Activated naive CD8-positive, alpha-beta T cell treated with anti-CD3 and anti-CD28 coated beads, Interleukin-2, amount 50 U/mL, for 24 hours (primary cell): ENCODE measurements at places on chromosomes 2 and 18.
A peak's percentile ranks its signal among the peaks of the same experiment; 100 is the strongest.

DNA sequence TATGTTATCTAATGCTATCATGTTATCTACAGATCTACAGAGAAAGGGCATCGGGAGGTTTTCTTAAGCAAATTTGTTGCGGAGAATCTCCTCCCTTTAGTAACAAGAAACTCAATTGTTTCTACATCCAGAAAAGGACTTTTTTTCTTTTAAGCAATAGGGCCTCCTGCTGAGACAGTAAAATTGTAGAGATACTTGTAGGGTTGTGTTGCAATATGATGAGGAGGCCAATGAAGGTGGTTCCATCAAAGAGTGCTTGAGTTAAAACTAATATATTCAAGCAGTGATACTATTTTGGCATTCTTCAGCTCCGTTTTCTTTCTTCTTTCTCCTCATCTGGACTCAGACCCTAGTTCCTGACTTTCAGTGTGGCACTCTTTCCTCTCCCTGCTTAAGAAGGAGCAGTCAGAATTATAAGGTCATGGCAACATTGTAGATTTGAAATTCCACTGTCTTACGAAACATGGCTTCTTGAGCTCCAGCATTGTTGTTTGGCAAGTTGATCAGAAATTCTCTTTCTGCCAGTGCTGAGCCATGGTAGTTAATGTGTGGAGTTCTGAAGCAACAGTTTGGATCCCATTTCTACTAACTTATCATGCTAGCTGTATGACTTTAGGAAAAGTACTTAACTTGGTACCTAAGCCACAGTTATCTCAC lies 202.0 kb upstream of the SLC14A2 start:
- no peak for DNase-seq

GRCh38 chr2:235106874-235107639 lies 155.2 kb downstream of the SH3BP4 start:
- peak; percentile 11 for DNase-seq

GRCh38 chr2:113157118-113157896 lies 16.5 kb upstream of the PSD4 start:
- peak; percentile 57 for DNase-seq

DNA sequence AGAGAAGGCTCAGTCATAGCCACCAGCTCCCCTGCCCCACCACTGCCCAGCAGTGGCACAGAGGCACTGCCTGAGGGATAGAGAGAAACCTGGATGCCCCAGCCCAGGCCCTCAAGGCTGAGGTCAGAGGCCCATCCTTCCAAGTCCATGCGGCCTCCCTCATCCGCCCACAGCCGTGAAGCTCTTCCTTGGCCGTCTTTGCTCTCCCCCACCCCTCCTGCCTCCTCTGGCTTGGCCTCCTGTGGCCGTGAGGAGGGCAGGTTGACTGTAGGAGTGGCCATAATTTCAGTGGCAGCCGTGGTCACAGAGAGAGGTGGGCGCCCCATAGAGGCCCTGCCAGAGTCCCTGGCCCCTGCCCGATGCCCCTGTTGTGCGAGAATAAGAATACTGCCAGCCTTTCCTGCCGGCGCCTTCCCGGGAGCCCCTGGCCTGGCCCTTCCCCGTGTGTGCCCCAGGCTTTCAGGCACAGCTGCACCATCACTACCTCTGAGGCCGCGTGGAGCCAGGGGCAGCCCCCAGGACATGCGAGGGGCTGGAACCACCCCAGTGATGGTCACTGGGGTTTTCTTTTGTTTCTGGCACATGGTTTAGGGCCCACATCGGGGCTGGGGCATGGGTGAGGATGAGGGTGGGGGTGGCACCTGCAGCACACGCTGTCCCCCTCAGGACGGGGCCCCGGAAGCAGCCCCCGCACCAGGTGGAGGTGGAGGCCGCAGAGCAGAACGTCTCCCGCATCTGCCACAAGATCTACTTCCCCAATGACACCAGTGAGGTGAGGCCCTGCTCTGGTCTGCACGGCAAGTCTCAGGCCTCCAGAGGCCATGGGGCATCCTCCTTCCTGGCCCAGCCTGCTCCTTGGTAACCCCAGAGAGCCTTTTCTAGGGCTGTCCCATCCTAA lies 13.1 kb upstream of the GPR17 start:
- no peak for DNase-seq

DNA sequence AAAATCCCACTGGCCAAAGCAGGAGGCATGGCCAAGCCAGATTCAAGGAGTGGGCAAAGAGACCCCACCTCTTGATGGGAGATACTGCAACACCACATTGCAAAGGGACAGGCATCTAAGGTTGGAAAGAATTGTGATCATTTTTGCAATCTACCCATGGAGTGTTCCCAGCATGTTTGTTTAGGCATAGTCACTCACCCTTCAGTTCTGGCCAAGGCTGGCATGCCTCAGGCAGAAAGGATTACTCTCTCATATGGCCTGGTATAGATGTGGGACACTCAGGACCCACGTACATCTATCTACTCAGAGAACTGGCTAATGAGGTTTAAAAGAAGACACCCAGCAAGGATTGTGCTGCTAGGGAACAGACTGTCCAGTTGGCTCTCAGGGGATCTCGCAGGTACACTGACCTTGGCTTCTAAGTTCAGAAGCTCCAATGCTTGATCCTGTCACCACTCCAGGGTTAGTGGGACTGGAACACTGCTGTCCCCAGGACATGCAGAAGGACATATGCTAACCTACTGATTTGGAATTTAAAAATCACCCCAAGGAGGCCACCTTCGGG lies 183.7 kb downstream of the KLHL29 start:
- DNase-seq: no peak

- no peak for DNase-seq
Measured at GRCh38 chr18:44197832-44198611, 482.7 kb upstream of the SETBP1 start.

- no peak for DNase-seq
Measured at GRCh38 chr2:204673877-204674276, 128.6 kb downstream of the PARD3B start.

DNA sequence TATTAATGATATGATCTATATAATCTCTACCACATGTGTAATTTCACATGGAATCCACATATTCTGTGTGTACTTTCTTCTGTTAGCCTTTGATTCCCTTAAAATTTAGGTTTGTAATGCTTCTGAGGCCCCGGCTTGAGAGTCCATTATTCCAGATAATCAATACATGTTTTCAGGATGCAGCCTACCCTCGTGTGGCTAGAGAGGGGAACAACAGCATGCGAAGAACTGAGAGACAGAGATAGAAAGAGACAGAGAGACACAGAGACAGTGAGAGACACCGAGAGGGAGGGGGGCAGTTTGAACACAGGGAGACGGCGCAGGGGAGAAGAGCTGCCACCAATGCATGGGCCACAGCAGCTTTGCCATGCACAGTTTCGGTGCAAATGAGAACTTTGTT lies 185.4 kb downstream of the SNTG2 start:
- DNase-seq: no peak

DNA sequence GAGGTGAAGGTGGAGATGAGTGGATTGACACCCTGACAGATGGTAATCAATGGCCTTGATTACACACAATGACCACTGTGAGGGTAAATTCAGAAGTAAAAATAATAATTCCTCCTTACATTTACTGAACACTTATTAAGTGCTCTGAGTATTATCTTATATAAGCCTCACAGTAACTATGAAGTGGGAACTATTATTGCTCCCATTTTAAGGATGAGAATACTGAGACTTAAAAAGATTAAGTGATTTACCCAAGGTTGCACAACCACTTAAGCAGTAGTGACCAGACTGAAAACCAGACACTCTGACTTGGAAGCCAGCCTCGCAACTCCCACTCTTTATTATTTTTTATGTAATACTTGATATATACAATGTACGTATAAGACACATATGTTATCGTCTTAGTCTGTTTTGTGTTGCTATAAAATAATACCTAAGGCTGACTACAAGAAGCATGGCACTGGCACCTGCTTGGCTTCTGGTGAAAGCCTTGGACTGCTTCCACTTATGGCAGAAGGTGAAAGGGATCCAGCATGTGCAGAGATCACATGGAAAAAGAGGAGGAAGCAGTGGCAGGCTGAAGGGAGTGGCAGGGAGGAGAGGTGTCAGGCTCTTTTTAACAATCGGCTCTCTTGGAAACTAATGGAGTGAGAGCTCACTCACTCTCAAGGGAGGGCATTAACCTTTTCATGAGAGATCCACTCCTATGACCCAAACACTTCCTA lies 41.5 kb upstream of the C1D start:
- no peak for DNase-seq

DNA sequence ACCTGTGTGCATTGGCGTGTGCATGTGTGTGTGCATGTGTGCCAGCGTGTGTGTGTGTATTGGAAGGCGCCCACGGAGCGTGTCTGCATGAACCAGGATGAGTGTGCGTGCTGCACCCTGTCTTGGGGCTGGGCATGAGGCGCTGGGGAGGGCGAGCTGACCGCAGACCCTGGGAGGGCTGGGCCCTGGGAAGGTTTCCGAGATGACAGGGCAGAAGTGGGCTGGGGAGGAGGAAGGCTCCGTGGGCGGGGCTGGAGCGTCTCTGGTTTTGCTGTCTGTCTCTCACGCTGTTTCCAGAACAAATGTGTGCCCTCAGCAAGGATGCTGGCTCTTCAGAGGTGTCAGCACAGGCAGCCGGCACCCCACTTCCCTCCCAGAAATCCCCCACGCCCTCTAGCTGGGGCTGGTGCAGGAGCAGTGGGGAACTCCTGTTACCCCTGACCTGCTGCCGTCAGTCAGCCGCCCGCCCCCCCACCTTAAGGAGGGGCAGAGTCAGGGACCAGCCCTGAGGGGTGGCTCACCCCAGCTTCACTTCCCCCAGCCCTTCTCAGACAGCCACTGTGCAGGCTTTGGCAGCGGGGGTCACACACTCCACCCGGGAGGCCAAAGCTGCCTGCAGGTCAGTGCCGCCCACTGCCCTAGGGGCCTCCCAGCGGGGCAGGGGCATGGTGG lies at the start of gene GPR35:
GPR35 (plus strand) TSS at position 531 of the 672 bp plus-strand sequence. CDS start 4,473 bp downstream, outside the sequence.
- peak; percentile 86 for DNase-seq

DNA sequence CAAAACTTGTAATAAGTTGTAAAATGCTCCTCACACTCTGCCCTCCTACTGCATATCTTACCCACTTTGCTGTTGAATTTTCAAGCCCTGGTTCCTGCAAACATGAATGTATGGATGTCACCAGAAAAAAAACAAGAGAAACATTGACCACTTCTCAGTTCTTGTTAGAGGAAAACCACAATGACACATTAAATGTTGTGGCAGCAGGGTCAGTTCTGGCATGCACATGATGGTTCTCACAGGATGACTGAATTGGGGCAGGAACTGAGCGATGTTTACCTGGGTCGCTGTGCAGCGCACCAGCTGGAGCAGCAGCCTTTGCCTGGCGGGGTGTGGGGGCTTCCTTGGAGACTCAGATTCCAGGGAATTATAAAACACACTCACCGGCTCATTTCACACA lies 14.0 kb upstream of the PRKCE start:
- DNase-seq: no peak

DNA sequence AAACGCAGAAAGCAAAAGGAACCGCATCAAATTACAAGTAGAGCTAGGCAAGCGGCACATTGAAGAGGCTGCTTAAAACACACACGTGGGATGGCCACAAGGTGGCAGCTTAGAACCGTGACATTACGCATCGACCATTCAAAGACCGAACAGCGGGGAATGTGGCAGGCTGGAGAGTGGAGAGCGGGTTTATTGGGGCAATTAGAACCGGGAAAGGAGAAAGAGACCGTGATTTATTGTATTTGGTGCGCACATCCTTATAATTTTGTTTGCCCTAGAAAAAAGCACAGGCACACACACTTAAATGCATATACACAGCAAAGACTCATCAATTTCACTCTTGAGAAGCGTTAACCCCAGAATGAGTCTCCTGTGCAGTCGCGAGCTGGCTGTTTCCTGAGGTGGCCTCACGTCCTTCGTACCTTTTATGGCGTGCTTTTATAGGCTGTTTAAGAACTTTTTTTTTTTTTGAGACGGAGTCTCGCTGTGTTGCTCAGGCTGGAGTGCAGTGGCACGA lies 31.7 kb upstream of the MEP1B start:
- peak; percentile 66 for DNase-seq

DNA sequence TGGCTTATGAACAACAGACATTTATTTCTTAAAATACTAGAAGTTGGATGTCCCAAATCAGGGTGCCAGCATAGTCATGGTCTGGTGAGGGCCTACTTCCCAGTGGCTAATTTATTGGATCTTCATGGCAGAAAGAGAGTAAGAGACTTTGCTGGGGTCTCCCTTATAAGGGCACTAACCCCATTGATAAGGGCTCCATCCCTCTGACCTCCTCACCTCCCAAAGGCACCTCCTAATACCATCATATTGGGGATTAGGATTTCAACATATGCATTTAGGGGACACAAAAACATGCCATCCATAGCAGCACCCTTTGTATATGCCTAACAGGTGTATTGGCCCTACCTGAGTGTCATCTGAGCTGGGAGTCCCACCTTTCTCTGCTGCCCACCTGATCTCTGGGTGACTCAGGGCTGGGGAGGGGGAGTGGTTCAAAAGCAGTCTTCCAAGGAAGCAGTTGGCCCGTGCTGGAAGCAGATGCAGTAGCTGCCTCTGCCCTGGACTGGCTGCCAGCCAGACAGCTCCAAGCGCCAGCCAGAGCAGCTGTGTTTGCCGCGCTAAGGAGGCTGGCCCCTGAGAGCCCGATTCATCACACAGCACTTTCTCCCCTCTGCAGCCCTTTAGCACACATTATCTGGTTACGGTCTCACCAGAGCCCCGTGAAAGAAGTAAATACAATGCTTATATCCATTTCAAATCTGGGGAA lies 84.6 kb downstream of the SMAD7 start:
- no peak for DNase-seq

- DNase-seq: no peak
Measured at GRCh38 chr2:219636941-219637841, 9.8 kb downstream of the SLC4A3 start.

GRCh38 chr2:201900362-201900761 lies 94.0 kb downstream of the CDK15 start:
- no peak for DNase-seq

- DNase-seq: no peak
Measured at GRCh38 chr2:46097714-46098480, 199.3 kb upstream of the EPAS1 start.

DNA sequence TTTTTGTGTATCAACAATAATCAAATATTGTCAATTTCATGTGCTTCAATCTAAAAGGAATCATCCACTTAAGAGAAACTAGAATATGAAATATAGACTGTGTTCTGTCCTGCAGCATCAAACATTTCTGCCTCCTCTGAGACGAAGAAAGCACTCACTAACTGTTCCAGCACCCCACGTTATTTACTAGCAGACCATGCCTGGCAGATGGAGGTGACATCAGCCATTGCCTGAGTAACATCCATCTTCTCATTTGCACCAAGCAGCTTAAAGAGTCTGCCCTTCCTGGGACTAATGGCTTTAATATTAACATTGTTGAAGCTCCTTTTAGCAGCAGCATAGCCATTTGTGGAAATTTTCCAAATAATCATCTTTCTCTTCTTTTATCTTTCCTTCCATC lies 25.7 kb downstream of the SGPP2 start:
- no peak for DNase-seq

- DNase-seq: no peak
Measured at GRCh38 chr2:217325816-217326215, 466.0 kb upstream of the TNP1 start.

GRCh38 chr2:73970850-73971471 lies 13.7 kb upstream of the TET3 start:
- peak; percentile 56 for DNase-seq

GRCh38 chr2:208150956-208151355 lies 5.0 kb upstream of the CRYGB start:
- no peak for DNase-seq
